Left ventricle myocardium inferior (tissue), 1 donor: ENCODE measurements at places on chromosomes 13 and 19. TPM values are rescaled to one million over a fixed set of nuclear protein-coding genes. Genes with fewer than 3 reads are reported as not detected.

The DENND1C gene
- 1.2 TPM for total RNA-seq

The SIGLEC8 gene
- 0.16 TPM for total RNA-seq

The UHRF1 gene
- 1.3 TPM for total RNA-seq

- no peak for DNase-seq
Measured at GRCh38 chr19:19064098-19064722, 416 bp downstream of the SLC25A42 start.

DNA sequence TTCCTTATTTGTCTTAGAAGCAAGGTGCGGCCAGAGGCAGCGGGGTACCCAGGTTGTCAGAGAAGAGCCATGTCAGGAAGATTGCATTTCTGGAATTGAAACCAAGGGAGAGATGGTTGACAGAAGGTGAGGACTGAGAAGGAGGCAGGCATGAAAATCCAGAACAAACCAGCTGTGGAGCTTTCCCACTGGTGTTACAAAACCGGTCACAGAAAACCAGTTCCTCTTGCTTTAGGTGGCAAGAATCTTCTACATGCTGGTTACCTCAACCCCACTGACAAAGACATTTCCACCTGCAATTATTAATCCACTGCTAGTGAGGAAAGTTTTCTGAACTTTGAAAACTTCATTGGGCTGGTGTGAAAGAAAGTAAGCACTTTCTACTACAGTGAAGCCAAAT lies 64.0 kb upstream of the MED4 start:
- DNase-seq: no peak

DNA sequence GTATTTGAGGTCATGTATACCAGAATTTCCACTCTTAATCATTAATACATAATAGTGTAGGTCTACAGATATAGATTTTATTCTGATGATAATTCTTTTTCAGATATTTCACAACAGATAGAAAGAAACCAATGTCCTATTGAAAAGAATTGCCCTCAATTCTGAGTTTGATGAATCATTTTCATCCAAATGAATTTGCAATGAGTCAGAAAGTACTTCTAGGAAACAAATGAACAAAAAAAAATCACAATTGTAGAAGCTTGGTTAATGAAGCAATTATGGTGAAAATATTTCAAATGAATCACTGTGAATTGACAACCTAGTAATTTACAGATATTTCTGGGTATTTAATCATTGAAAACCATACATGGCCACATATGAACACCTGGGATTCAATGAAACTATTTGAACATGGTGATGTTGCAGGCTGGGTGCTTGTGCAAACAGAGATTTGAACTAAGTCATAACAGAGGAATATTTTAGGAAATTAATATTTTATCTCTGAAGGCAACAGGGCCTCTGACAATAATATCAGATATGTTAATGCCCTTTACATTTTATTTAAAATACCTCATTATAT lies 360.9 kb downstream of the SLITRK5 start:
- no peak for DNase-seq
